Prostate gland (tissue), 2 donors: ENCODE measurements at places on chromosomes 5 and 9. TPM values are rescaled to one million over a fixed set of nuclear protein-coding genes. Genes with fewer than 3 reads are reported as not detected.

DNA sequence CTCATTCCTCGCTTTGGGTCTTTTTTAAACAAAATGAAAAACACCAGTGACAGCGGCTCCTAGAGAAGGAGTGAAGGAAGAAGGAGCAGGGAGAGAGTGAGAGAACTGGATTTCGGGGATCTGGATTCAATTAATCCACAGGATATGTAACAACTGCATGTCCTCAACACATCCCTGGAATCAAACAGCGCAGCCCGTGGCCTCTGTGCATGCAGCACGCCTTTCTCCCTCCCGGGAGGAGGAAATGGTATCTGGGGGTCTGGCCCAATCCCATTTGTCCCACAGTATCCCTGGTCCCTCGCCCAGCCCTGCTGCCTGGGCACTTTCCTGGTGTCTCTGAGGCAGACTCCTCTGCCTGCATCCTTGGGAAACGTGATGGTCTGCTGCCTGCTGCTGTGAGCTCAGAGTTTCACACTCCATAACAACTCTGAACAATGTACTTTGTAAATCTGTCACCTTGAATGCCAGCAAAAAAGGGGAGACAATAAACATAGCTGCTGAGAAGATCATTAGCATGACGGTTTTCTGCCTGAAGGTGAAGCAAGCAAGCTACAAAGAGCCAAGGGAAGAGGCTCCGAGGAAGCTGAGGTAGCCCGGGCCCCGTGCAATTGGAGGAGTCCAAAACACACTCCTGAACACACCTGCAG, 56.1 kb downstream of the PTCH1 start:
- DNase-seq, result no peak

GRCh38 chr9:124330011-124330697, 72.4 kb downstream of the NEK6 start:
- no peak for DNase-seq

GRCh38 chr5:172216345-172216744, 22.4 kb downstream of the EFCAB9 start:
- DNase-seq, result no peak

GRCh38 chr5:41636605-41637004, 126.2 kb upstream of the PLCXD3 start:
- no peak for DNase-seq

GRCh38 chr5:143506836-143507552, 103.5 kb upstream of the NR3C1 start:
- peak; percentile 44 for DNase-seq

- no peak for DNase-seq
Observed at GRCh38 chr5:83780699-83781350, 60.2 kb upstream of the HAPLN1 start.

- DNase-seq, result no peak
Observed at GRCh38 chr5:104498281-104498680, 935.7 kb upstream of the NUDT12 start.

DNA sequence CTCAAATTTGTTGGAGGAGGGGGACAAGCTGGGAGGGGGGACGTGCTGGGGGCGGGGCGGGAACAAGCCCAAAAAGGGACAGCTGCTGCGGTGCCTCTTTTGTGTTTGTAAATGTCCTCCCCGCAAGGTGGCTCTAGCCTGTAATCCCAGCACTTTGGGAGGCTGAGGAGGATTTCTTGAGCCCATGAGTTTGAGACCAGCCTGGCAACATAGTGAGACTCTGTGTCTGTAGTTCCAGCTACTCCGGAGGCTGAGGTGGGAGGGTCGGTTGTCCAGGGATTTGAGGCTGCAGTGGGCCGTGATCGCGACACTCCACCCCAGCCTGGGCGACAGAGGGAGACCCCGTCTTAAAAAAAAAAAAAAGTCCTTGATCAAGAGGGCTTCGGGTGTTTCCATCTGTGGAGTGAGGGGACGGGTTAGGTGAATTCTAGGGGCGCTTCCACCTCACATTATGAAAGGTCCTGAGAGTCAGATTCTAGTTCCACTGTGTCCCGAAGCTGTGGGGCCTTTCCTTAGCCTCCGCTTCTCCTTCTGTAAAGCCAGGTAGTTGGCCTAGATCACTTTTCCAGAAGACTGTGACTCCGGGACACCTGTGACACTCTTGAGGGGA, 779 bp upstream of the CTNNA1 start:
- peak; percentile 44 for DNase-seq

DNA sequence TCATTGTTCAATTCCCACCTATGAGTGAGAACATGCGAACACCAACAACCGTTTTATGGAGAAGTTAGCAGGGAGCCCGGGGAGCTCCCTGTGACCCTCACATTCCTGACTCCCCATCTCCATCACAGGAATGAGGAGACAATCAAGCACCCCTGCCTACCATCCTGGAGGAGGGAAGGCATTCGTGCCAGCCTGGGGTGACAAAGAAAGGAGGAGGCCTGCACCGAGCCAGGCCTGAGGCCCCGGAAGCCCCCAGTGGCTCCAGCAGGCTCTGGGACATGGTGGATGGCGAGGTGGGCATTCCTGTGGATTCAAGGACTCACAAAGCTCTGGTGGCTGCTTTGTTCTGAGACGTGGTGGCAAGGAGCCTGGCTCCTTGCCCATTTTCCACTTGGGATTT, 36.5 kb upstream of the UGT3A1 start:
- no peak for DNase-seq

GRCh38 chr5:2172471-2172870, 289.7 kb upstream of the IRX4 start:
- no peak for DNase-seq

DNA sequence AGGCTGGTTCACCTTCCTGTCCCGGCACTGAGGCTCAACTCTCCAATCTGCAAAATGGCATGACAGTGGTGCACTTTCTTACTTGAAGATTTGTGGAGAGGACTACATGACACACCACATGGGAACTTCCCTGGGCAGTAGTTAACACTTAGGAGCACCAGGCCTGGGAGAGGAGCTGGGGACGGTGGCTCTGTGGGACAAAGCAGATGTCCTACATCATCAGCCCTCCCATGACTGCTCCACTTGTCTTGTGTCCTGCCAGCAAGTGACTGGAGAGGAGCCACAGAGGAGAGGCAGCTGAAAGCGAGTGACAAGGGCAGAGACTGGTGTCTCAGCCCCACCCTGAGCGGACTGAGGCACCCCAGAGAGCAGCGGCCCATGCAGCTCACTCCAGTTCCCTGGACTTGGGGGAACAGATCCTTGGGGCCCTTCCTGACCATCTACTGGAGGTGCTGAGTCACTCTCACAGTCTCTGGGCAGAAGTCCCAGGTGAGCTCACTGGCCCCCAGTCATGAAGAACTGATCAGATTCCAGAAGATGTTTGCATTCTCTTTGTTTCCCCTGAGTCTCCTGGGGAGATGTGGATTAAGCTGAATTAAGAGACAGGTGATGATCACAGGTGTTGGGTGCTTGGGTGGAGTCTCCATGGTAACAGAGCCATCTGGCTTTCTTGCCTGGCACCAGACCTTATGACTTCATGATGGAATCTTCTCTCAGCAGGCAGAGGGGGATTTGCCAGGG, 13.2 kb upstream of the SLC25A48 start:
- no peak for DNase-seq

DNA sequence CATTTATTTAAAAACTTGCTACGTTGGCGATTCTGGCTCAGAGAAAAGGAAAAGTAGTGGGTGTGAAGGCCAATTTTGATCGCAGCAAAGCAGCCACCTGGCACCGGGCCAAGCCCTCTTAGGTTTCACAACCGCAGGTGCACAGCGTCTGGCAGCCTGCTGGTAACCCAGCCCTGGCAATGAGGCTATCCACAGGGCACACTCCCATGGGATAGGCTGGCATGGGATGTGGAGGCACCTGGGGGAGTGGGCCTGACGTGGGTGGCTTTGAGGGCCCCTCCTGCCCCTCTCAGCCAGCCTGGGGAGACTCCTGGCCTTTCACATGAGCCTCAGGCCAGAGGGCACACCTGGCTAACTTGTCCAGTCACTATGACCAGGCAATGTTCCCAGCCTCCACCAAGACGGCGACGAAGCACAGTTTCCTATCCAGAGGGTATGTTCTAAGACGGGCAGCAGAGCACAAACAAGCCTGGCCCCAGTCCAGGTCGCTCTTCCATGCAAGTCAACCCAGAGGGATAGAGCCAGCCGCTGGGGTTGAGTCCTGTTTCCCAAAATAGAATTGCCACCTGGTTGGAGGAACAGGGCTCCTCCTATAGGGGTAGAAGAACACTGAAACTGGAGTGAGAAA, 19.0 kb downstream of the CMBL start:
- DNase-seq, result peak; percentile 71

GRCh38 chr9:6034954-6035353, 19.5 kb upstream of the RANBP6 start:
- DNase-seq, result no peak

DNA sequence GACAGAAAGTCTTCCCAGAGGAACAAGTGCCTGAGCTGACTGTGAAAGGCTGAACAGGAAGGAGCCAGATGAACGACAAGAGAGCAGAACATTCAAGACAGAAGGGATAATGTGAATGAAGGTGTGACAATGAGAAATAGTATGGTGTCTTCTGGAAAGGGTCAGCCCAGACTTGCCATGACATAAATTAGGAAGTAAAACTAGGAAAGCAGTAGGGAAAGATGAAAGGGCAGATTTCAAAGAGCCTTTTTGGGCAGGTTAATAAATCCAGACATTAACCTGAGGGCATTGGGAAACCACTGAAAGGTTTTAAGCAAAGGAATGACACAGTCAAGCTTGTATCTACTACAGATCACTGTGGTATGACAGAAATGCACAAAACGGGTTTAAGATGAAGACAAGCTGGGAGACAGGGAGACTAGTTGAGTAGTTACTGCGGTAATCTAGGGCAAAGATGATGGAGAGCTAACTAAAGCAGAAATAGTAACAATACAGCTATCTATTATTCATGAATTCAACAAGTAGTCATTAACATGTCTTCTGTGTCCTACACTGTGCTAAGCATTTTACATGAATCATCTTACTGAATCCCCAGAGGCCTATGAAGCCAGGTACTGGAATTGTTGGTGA, 580.9 kb upstream of the WWC1 start:
- no peak for DNase-seq

GRCh38 chr5:97412959-97413358, 229.9 kb upstream of the RIOK2 start:
- DNase-seq, result no peak

DNA sequence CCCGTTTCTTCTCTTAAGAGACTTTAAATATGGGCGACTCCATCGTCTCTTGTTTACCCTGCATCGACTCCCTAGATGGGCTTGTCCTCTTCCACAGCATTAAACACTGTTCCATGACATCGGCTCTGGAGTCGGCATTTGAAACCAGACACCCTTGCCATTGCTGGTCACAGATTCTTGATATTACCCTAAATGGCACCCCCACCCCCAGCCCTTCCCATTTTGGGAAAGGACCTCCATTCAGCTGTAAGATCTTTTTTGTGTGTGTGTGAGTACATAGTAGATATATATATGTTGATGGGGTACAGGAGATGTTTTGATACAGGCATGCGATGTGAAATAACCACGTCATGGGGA, 51.1 kb upstream of the SH3PXD2B start:
- peak; percentile 2 for DNase-seq

DNA sequence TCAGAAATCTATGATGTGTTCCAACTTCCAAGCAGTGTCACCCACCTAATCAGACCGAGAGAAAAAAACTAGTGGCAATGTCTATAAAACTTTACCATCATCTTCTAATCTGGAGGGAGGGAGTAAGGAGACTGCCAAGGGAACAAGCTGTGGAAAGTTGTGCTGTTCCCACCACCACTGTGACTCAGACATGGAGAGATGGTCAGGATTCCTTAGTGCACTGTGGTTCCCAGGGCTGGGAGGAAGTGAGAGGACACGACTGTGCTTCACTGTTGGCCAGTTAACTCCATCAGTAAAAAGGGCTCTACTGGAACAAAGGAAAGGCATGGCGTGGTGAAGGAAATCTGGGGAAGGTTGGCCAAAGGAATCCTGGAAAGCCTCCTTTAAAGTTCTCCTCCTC, 18.8 kb downstream of the TICAM2 start:
- DNase-seq, result no peak

DNA sequence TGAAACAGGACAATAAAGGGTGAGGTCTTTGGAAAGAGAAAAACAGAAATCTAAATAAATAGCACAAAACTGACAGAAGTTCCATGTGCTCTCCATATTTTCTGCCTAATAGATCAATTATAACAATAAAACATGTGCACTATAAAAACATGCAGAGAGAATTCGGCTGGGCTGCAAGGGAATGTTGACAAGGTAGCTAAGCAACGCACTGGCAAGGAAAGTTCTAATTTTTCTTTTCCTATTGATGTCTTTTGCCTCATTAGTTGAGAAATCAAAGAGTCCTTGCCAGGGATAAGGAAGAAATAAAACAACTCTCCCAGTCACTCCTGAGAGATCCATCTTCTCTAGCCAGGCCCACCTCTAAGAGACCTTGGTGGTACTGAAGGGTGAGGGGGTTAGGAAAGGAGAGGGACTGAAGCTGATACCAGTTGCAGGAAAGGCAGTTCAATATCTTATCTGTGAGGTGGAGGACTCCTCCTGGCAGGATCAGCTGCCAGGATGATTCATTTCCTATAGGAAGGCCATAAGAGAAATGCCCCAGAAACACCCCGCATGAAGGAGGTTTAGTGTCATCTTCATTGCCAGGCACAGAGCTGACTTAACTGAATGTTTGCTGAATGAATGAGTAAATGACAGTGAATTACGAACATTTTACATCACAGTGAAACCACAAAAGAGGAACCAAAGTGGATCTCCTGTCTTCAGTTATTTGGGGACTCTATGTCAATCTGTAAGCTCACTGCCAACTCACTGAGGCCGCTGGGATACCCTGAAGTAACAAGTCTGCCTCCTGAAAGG, 63.7 kb upstream of the IFNK start:
- no peak for DNase-seq

- DNase-seq, result no peak
Observed at GRCh38 chr9:137421838-137422603, 941 bp downstream of the EXD3 start.

GRCh38 chr5:179266291-179267070, 78.8 kb downstream of the ADAMTS2 start:
- DNase-seq, result no peak

DNA sequence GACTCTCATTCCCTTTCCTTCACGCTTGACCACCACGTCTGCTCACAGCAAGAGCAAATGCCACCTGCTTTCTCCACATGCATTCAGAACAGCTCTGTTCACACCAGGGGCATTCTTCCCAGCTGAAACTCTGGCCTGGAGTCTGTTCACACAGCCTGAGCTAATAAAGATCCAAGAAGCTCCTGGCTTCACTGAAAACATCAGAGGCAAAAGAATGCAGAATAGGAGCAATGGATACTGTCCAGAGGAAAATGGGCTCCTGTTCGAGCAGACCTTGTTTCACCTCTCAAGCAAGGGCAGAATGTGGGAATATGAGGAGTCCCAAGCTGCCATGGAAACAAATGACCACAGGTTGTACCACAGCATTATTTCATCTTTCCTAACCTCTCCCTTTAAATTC, 402.7 kb upstream of the TNC start:
- DNase-seq, result no peak

- no peak for DNase-seq
Observed at GRCh38 chr9:107650995-107651394, 161.4 kb upstream of the KLF4 start.

The BRD3 gene
- 44.3 TPM for total RNA-seq

The SPINK5 gene
- total RNA-seq, result 3.7 TPM

The INSL4 gene
- total RNA-seq, result not detected

The SLCO6A1 gene
- not detected for total RNA-seq

The DAPK1 gene
- 39.1 TPM for total RNA-seq

The THBS4 gene
- 3.9 TPM for total RNA-seq

The ZNF354C gene
- total RNA-seq, result 5.7 TPM

The CCIN gene
- total RNA-seq, result 3.0 TPM

The ITGA2 gene
- total RNA-seq, result 6.4 TPM

The TTC23L gene
- 2.7 TPM for total RNA-seq

The PLEKHG4B gene
- 8.9 TPM for total RNA-seq

The CAMK4 gene
- 14.0 TPM for total RNA-seq

The PCDHGA11 gene
- 2.9 TPM for total RNA-seq

The TLX3 gene
- not detected for total RNA-seq

The ZNF608 gene
- 25.3 TPM for total RNA-seq

The TPPP gene
- total RNA-seq, result 2.3 TPM
